ENCODE measurements at places on chromosomes 7 and 10. TPM values are rescaled to one million over a fixed set of nuclear protein-coding genes. Genes with fewer than 3 reads are reported as not detected.

DNA sequence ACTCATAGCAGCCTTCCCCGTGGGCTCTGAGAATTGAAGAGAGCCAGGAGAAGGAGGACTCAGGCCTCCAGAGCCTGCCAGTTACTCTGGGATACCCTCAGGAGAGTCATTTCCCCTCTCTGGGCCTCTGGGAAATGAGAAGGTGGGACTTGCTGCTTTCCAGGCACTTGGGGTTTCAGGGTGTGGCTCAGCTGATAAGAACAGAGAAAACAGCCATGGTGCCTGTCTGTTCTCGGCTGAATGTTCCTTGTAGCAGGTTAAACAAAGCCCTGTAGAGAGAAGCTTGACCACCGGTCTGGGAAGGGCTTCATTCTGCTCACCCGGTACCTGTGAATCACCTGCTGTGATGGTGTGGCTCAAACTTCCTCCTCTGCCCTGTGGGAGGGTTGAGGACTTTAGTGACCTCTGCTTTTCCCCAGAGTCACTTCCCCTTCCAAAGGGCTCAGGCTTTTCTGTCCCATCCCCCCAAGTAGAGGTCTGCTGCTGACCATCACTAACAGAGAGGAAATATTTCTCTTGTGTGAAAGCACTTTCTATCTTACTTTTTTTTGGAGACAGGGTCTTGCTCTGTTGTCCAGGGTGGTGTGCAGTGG is 212.4 kb upstream of the GALNT17 start:
- DNase-seq = no peak

- DNase-seq = no peak
These were observed 992.1 kb downstream of the NRG3 start for GRCh38 chr10:82867056-82867455.

- no peak for DNase-seq
These were observed 67.7 kb downstream of the ZMIZ1 start for GRCh38 chr10:79136236-79137005.

DNA sequence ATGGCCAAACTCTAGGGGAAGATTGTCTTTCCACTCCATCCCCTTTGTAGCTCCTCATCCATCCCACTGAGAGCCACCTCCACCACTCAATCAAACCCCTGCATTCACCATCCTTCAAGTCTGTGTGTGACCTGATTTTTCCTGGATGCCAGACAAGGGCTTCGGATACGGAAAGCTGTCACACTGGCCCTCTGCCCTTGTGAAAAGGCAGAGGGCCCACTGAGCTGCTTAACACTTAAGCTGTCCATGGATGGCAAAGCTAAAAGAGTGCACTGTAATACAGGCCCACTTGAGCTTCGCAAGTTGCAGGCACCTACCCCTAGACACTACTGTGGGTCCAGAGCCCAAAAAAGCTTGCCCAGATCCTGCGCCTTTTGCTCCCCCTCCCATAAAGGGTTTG is 237.2 kb downstream of the MAGI2 start:
- no peak for DNase-seq

DNA sequence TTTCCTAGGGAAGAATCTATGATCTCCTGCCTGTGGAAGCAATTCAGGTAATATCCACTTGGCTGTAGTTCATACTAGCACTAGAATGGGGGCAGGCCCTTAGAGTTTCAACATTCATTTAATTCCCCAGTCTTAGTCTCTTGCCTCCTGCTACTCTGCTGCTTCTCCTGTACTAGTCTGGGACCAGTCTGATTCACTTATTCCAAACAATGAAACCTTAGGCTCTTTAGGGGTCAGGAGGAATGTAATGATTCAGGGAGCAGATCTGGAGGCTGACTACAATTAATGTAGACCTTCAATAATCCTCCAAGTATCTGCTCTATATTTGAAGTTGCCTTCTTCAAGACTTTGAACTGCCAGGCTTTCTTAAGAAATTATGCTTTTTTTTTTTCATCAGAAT is 101.8 kb downstream of the GNAT3 start:
- peak; percentile 32 for DNase-seq

TAS2R41 gene
- not detected for total RNA-seq

BRAF gene
- total RNA-seq = 10.3 TPM

DNA sequence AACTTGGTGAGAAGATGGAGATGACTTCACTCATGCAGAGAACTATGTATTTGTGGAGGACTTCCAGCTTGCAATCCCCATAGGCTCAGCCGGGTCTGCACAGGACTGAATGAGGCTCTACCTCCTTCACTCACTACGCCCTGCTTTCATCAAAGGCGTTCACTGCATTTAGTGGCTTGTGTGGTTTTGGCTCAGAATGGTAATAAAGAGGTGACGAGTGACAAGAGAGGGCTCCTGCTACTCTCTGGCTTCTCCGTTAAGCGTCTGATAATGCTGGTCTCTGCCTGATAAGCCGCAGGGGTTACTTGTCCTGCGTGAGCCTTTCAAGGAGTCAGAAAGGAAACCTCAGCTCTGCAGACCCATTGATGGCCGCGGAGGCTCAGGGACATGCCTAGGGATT is 343.4 kb downstream of the PRPF18 start:
- DNase-seq = no peak

C10orf62 gene
- total RNA-seq = not detected

GRCh38 chr7:30322271-30323005 is 38.0 kb downstream of the ZNRF2 start:
- DNase-seq = peak; percentile 57

GRCh38 chr7:1675673-1676549 is 5.8 kb downstream of the ELFN1 start:
- DNase-seq = no peak

PRSS37 gene
- total RNA-seq = not detected
